ENCODE measurements at places on chromosomes 12 and 14.

DNA sequence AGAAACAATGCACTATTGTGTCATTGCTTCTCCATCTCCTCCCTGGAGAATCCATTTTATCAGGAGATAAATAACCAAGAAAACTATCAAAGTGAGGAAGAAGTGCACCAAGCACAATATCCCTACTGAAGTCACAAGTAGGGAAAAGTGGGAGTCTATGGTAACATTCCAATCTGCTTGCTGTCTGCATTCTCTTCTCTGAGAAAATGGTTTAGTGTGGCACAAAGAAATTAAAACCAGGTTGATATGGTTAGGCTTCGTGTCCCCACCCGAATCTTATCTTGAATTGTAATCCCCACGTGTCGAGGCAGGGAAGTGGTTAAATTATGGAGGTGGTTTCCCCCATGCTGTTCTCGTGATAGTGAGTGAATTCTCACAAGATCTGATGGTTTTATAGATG, 209.7 kb downstream of the PRKD1 start:
- no peak for DNase-seq

GRCh38 chr14:31969699-31970240, 107.3 kb upstream of the ARHGAP5 start:
- no peak for DNase-seq

DNA sequence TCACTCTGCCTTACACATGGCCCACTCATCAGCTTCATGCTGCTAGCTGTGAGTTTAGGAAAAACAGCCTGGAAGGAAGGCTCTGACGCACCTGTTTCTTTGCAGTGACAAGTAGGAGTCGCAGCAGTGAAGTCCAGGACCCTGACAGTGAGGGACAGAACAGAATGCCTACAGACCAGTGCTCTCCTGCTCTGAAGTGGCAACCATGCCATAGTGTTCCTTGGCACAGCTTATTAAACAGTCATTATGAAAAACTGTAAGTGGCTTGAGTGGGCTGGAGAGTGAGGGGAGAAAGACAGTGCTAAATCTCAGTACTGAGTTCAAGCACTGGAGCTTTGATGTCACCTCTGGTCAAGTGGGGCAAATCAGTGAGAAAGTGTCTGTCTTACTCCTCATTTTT, 61.7 kb downstream of the MYRFL start:
- DNase-seq: no peak

GRCh38 chr12:18861287-18861858, 123.5 kb downstream of the CAPZA3 start:
- no peak for DNase-seq

- no peak for DNase-seq
These were observed 65.5 kb upstream of the SLC38A4 start for GRCh38 chr12:46891306-46891705.

DNA sequence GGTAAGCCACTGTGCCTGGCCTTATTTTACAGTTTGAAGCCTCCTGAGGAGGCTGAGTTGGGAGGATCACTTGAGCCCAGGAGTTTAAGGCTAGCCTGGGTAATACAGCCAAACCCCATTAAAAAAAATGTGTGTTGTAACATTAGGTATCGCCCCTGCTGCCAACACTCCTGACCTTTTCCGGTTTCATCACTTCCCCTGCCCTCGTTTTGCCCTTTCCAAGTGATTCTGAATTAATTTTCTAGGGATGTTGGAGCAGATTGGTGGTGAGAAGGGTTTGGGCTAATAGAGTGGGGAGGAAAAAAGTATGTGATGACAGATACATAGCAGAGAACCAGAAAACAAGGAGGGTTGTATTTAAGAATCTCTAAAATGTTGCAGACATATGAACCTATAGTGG, 25.6 kb upstream of the C12orf71 start:
- no peak for DNase-seq

All from stimulated activated CD8-positive, alpha-beta memory T cell treated with anti-CD3 and anti-CD28 coated beads, Interleukin-4, amount 100 ng/mL, for 4 hours (primary cell).